ENCODE measurements at places on chromosomes 3 and 15.
A peak's percentile ranks its signal among the peaks of the same experiment; 100 is the strongest.

- no peak for DNase-seq
Measured at GRCh38 chr3:81554801-81555200, 206.6 kb downstream of the GBE1 start.

DNA sequence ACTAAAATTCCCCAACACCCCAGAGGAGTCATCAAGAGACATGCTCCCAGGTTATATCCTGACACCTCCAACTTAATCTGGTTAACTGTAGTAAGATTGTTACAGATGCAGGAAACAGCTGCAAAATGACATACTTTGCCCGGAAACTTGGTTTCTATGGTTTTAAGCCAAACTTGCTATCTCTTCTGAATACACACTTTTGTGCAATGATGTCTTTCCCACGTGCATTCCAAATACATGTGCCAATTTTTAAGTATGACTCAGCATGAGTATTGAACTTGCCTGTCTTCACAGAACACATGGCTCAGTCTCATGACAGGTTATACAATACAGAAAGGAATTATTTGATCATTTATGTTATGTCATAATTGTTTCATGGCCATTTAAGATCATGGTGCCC is 207.0 kb upstream of the DCBLD2 start:
- no peak for DNase-seq

GRCh38 chr15:45551676-45552075 is 29.1 kb upstream of the SLC30A4 start:
- no peak for DNase-seq

- no peak for DNase-seq
Measured at GRCh38 chr3:23966328-23966727, 21.2 kb downstream of the NR1D2 start.

GRCh38 chr3:48426401-48426909 is 3.4 kb downstream of the PLXNB1 start:
- no peak for DNase-seq

DNA sequence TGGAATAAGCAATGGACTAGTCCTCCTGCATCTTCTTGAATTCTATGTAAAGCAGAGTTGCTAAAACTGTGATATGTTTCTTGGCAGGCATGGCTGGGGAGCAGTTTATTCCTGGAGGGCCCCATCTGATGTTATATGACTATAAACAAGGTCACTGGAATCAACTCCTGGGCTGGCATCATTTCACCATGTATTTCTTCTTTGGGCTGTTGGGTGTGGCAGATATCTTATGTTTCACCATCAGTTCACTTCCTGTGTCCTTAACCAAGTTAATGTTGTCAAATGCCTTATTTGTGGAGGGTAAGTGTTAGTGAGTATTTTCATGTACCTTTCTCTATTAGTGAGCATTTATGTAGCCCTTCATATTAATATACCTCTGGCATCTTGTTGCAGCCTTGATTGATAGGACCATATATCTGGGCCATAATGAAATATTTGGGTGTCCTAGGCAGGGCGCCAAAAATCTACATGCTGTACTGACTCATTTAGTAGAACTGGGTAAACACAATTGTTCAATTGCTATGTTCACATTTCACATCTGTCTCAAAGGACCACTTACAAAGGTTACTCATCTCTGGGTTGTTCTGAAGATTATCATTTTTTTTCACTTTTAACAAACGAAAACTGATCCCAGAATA is 52.6 kb upstream of the ADGRG7 start:
- DNase-seq, result no peak

DNA sequence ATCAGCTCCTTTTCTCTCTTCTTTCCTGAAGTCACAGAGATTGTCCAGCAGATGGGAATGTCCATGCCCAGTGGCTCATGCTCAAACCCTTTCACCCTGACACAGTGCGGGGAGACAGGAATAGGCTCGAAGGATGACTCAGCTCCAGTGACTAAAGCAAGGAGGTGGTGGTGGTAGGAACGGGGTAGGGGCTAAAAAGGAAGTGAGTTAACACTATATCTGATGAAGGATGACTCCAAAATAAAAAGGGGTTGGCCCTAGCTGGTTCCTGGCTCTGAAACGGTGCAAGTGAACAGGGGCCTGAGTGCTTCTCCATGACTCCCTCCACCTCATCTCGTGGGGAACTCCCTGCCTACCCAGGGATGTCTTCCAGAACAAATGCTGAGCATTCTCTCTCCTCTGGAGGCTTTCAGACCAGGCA is 167.4 kb upstream of the LPP start:
- no peak for DNase-seq

GRCh38 chr3:49493901-49494300 is 23.8 kb downstream of the DAG1 start:
- DNase-seq, result no peak

- no peak for DNase-seq
Measured at GRCh38 chr3:172666181-172666872, 44.5 kb downstream of the NCEH1 start.

DNA sequence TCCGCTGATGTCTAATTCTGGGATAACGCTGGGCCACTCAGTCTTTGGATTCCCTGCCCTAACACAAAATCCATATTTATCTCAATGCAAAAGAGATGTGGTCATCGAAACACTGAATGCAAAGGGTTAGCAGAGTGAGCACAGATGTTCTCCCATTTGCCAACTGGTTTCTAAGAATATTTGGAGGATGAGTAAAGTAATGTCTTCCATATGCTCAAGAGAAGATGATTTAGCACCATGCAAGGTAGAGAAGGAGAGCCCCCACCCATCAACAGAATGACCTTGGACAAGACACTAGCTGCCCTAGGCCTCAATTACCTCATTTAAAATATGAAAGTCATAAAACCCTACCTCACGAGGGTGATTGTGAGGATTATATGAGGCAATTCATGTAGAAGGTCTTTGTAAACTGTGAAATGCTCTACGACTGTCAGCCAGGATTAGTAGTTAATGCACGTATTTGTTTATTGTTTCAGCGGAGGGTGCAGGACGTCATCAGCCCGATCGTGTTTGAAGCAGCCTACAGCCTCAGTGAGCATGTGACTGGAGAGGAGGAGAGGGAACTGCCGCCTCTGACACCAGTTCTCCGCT is 232.9 kb upstream of the CTDSPL start:
- DNase-seq, result no peak

- DNase-seq, result no peak
Measured at GRCh38 chr3:69998759-69999139, 784 bp upstream of the SAMMSON start.

DNA sequence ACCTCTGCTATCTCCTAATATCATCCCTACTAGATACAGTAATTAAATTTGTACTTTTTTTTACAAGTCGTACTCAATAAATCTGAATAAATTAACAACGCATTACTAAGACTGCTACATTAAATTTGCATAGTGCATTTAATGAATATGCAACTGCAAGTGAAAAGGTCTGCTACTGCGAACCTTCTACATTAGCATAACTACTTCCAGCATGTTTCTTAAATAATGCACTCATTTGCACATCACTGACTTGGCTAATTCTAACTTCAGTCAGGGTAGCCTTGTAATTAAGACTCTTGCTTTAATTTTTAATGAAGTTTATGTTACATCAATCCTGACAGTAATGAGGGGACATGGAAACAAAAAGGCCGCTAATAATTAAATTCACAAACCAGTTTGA is 98.9 kb upstream of the FOXB1 start:
- DNase-seq, result no peak

DNA sequence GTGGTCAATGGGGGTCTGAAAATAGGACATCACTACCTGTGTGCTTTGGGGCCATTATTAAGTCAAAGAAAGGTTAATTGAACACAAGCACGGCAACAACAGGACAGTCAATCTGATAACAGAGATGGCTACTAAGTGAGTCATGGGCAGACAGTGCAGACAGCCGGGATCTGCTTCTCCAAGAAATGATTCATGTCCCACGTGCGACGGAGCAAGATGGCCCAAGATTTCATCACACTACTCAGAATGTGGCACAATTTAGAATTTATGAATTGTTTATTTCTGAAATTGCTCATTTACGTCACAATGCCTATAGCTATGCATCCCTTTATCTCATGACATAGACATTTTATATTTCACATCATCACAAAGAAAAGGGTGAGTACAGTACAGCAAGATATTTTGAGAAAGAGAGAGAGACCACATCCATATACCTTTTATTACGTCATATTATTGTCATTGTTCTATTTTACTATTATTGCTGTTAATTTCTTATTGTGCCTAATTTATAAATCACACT is 770.6 kb upstream of the NR2F2 start:
- no peak for DNase-seq

DNA sequence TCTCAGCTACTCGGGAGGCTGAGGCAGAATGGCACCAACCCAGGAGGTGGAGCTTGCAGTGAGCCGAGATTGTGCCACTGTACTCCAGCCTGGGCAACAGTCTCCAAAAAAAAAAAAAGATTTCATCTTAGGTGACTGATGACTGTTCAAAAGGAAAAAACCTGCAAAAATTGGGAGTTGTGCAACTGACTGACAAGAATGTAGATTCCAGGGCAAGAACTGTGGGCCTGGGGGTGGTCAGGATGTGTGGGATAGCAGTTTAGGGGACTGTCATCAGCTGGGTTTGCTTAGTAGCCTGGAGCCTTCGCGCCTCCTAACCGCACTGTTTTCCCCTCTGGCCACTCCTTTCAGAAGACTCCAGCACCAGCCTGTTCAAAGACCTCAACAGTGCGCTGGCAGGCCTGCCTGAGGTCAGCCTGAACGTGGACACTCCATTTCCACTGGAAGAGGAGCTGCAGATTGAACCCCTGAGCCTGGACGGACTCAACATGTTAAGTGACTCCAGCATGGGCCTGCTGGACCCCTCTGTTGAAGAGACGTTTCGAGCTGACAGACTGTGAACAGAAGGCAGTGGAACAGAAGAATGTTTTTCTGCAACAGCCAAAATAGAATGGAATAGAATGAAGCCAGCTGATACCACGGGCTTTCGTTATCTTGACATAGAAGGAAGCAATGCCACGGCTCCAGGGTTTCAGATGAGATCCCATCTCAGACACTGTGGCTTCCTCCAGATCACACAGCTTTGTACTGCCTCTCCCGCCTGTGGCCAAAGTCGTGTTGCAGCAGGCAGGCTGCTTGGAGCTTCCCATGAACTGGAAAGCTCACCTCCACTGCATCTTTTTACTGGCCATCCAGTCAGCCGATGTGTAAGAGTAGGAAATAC is 75.3 kb upstream of the BLM start:
- no peak for DNase-seq

GRCh38 chr3:116247605-116248004 is 197.7 kb downstream of the LSAMP start:
- no peak for DNase-seq

- DNase-seq, result peak; percentile 77
Measured at GRCh38 chr3:131794766-131795388, 239.9 kb downstream of the CPNE4 start.

GRCh38 chr3:150328654-150329040 is 79.5 kb upstream of the TSC22D2 start:
- DNase-seq, result no peak

DNA sequence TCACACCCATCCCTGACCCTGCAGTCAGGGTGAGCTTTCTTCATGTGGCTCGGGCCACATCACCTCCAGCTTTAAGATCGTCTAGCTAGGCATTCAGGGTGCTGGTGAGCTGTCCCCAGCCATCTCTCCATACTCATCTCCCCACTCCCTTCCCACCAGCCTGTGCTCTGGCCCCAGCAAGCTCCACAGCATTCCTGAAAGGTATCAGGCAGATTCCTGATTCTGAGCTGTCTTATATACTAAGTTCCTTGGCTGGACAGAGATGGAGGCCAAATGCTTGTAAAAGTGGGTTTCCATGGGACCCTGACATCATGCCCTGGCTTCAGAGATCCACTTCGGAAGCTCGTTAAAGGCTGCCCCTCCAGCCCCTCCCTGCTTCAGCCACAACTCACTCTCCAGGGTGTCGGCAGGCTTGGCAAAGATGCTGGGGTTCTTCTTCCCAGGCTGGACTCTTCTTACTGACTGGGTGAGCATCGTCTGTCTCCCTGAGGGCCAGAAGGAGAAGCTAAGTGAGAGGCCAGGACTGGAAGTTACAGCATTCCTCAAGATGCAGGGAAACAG is 3.9 kb downstream of the CILP start:
- no peak for DNase-seq

DNA sequence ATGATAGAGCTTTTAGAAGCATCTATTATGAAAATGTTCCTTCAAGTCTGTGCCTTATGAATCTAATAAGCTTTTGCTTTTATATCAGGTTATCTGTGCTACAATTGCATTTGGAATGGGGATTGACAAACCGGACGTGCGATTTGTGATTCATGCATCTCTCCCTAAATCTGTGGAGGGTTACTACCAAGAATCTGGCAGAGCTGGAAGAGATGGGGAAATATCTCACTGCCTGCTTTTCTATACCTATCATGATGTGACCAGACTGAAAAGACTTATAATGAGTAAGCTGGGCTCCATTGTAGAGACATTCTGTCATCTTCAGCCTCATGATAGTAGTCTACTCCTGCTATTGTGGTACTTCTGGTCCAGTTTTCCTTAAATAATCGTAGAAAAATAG is 73.4 kb downstream of the BLM start:
- no peak for DNase-seq

DNA sequence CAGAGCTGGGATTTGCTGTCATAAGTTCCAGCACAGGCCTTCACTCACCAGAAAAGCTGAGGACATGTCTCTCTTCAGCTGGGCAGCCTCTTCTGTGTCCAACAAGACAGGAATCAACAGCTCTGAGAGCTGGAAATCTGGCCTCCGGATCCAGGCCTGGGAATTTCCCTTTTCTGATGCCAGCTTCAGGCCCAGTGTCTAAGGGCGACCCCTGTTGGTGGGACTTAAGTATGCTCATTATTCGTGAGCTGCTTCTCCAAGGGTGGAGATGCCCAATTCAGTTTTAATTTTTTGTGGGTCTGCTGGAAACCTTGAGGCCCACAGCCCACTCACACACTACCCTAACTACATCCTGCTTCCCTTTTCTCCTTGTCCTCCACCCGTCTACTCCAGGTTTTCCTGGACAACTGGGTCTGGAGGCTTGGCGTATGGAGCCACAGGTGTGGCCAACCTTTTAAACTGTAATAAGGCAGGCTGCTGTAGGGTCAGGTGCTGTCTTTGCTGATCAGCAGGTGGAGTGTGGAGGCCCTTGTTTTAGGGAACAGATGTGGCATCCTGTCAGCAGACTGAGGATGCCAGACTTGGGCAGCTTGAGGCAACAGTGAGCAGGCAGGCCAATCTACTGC is 2.6 kb upstream of the CEMIP start:
- DNase-seq, result peak; percentile 40

DNA sequence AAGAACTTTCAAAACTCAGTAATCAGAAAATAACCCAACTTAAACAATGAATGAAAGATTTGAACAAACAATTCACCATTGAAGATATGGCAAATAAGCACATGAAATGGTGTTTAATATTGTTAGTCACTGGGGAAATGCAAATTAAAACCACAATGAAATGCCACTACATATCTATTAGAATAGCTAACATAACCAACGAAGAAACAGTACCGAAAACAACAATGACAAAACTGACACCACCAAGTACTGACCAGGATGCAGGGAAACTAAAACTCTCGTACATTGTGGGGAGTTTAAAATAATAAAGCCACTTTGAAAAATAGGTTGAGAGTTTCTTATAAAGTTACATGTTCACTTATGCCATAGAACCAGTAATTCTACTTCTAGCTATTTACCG is 69.1 kb downstream of the KBTBD8 start:
- DNase-seq, result no peak

Data from hematopoietic multipotent progenitor cell treated with erythropoietin and hydrocortisone succinate and interleukin-3 and kit ligand, for 17 days (in vitro differentiated cells).